ENCODE measurements at places on chromosomes 11 and 22.

GRCh38 chr22:26477341-26477731, 6.2 kb downstream of the HPS4 start:
- no peak for DNase-seq

DNA sequence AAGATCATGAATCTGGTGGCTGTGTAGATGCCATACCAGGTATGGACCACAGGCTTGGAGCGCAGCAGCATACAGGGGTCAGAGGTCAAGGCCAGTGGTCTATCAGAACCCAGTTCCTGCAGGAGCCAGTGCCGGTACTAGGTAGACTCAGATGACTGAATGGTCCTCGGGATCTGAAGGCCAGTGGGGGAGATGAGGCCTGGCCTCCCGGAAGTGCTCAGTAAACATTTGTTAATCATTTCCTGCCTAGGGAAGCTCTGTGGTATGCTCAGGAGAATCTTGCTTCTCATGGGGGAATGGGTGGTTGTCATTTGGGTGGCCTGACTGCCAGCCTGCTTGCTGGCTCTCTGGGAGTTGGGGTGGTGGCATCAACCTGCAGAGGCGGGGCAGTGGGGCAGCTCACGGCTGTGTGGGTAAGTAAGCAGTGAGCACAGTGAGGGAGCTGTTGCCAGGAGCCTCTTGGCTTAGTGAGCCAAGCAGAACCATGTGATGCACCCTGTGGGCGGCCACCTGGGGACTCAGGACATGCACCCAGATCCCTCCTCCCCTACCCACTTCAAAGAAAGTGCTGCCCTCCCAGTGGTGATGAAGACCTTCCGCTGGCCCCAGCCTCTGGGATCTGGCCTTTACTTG, 33.0 kb downstream of the PTPRJ start:
- DNase-seq: no peak

GRCh38 chr11:121250843-121251242, 41.7 kb upstream of the SC5D start:
- DNase-seq: no peak

DNA sequence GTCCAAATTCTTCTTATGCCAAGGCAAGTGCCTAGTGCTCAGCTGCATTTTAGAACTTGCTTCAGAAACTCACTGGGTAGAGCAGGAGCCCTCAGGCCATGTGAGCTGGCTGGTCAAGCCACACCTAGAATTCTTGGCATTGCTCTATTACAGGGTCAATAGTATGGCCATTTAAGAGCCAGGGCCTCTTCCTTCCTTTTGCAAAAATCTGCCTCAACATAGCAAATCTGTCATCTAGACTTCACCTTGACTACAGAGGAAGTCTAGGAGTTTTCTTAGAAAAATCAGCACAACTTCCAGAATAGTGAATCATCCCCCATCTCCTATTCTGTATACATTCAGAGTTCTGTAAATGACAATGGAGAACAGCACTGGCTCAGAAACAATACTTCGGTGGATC, 112.0 kb upstream of the TTC12 start:
- DNase-seq: no peak

DNA sequence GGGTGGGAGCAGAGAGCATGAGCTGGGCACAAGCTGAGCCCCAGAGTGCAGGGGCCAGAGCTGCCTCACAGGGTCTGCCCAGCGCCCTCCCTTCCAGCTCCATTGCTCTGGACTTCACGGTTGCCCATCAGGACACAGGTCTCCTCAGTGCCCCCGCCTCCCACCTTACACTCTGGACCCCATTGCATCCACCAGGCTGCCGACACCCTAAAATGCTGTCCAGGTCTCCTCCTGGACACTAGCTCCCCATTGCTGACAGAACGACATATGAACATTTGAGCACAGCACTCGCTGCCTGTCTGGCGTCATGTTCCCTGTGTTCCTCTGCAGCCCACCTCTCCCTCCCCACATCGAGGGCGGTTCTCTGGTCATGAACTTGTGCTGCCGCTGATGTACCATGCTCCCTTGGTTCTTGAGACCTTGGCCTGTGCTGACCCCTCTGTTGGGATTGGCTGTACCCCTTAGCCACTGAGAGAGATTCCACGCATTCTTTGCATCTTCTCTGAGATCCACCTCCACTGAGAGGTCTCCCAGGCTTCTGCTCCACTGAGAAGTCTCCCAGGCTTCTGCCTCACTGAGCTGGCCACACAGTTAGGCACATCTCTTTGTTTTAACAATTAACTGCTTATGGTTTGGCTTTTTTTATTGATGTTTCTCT, 34.2 kb upstream of the NECTIN1 start:
- no peak for DNase-seq

DNA sequence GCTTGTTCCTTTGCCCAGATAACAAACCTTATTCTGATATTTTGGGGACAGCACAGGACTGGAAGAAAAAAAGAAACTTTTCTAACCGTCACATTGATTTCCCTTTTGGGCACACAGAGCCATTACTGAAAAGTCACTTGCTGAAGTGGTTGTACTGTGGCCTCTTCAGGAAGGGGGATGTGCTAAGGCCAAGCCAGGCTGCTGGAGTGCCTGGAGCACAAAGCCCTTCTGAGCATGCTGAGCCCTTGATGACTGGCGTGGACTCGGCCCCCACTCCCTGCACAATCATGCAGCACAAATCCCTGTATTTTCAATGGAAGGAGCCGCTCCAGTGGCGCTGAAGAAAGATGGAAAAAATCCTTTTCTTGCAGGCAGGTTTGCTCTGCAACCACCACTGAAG, 164.2 kb downstream of the NTM start:
- no peak for DNase-seq

- DNase-seq: no peak
Measured at GRCh38 chr11:45450189-45450588, 164.0 kb upstream of the SYT13 start.

DNA sequence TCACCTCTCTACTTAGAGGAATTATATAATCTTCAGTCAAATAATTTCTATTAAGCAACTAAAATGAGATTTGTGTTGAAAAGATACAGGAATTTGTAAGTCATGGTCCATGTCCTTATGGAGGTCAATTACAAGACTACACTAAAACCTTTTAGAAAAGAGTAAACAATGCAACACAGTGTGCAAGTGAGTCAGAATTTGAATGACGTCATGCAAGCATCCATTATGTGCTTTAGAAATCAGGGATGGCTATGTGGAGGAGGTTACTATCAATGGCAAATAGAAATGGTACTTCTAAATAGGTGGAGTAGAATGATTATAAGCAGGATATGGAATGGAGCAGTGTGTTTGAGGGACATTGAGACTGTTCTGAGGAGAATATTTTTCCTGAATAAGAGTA, 16.6 kb downstream of the OR10D3 start:
- DNase-seq: no peak

DNA sequence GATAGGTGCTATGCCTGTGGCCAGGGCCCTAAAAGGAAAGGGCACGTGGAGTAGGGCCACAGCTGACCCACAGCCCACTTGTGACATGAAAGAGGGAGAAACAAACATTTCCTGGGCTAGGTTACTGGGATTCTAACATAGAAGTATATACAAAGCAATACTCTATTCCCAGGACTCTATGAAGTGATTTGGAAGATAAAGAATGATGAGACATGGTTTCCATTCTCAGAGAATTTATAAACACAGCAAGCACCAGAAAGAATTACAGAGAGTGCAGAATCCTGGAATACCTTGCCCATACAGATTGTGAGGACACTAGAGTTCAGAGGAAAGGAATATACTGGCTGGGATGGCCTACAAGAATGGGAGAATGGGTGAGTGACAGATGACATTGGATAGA, 86.4 kb downstream of the KIRREL3 start:
- DNase-seq: no peak

DNA sequence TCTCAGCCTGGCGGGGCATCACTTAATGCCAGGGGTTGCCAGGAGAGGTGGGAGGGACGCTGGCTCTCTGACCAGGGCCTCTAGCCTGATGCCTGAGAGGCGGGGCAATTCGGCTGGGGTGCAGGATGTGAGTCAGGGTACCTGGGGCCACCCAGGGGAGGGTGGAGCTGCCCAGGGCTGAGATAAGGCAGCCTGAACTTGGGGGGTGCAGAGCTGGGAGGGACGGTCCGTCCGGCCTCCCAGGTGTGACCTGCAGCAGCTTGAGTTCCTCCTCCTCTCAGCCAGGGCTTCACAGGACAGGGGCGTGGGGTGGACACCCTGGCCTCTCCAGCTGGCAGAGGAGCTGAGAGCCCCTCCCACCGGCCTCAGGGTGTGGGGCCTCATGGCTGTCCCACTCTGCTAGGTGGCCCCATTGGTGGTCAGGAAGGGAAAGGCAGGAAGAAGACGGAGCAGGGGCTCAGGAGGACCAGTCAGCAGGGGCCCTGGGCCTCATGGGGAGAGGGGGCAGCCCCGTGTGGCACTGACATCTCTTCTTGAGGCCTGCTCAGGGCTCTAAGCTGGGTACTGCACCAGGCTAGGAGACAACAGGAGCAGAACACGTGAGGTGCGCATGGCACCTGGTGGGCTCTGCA, 942 bp upstream of the RPS6KA4 start:
- DNase-seq: no peak

DNA sequence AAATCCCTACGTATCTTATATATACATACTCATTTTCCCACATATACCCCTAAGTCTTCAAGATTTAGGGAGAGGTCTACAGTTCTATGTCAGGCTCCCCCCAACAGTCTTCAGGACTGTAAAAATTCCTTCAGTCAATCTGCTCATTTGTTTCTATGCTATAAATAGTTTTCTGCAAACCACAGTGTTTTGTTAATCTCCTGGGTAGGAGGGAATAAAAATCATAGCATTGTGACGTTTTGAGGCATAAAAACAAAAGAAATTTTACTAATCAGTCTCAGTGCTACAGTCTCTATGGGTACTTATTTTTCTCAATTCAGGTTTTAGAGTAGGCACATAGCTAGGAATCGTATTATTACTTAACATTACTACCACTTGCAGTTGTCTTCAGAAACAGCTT, 552.8 kb upstream of the LRRC4C start:
- no peak for DNase-seq

DNA sequence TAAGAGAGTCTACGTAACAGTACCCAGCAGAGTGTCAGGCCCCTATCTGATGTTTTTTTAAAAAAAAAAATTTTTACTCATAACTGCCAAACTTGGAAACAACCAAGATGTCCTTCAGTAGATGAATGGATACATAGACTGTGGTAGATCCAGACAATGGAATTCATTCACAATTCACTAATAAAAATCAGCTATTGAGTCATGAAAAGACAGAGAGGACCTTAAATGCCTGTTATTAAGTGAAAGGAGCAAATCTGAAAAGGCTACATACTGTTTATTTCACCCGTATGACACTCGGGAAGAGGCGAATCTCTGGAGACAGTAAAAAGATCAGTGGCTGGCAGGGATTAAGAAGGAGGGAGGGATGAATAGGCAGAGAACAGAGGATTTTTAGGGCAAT, 541.4 kb upstream of the TENM4 start:
- no peak for DNase-seq

DNA sequence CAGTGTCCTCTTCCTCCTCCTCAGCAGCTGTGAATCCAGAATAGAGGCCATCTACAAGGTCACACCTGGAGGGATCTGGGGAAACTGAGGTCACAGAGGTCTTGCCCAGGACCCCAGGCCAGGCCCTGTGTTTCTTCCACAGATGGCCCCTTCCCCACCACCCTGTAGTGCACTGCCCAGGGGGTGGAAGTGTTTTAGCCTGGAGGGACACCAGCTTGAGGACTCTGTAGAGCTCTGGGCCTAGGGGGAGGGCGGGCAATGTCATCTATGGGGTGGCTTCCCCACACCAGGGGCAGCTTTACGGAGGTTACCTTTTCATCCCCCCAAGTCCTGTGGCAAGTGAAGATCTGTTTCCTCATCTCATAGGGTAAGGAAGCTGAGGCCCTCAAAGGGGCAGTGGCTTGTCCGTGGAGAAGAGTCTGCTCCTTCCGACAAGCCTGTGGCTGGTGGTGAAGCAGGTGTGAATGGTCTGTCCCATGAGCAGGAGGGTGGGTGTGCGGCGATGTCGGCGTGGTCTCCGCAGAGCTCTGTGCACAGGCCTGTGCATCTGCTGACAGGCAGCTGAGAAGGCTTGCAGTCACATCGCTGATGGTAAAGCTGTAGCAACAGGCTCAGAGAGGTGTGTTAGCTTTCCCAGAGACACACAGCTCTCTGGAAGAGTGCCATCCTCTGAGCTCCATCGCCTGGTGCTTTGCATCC, 74.1 kb upstream of the WNT7B start:
- DNase-seq: no peak

- no peak for DNase-seq
Measured at GRCh38 chr11:32916361-32916760, 23.8 kb downstream of the QSER1 start.

GRCh38 chr22:32248276-32248675, 6.9 kb downstream of the SLC5A4 start:
- no peak for DNase-seq

GRCh38 chr22:25069426-25069757, 116.9 kb downstream of the KIAA1671 start:
- no peak for DNase-seq

DNA sequence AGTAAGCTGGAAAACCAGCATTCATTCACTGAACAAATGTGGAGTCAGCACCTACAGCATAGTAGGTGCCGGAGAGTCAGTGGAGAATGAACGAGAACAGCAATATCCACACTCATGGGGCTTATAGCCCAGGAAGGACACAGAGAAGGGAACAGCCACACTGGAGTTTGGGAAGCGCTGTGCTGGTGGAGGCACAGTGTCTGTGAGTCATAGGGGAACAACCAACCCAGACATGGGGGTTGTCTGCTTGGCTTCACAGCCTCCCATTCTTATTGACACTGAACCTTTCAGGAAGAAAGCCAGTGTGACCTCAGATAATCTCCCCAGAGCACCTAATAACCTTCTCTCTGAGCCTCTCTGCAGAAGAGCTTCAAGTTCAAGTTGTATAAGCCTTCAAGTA, 56.6 kb upstream of the UBASH3B start:
- no peak for DNase-seq

GRCh38 chr22:29306175-29306834, at the start of gene GAS2L1:
GAS2L1 (plus strand) TSS chr22:29306650; CDS start chr22:29308106, 1,456 bp downstream.
- no peak for DNase-seq

- DNase-seq: no peak
Measured at GRCh38 chr11:19920982-19921381, 208.3 kb downstream of the NAV2 start.

DNA sequence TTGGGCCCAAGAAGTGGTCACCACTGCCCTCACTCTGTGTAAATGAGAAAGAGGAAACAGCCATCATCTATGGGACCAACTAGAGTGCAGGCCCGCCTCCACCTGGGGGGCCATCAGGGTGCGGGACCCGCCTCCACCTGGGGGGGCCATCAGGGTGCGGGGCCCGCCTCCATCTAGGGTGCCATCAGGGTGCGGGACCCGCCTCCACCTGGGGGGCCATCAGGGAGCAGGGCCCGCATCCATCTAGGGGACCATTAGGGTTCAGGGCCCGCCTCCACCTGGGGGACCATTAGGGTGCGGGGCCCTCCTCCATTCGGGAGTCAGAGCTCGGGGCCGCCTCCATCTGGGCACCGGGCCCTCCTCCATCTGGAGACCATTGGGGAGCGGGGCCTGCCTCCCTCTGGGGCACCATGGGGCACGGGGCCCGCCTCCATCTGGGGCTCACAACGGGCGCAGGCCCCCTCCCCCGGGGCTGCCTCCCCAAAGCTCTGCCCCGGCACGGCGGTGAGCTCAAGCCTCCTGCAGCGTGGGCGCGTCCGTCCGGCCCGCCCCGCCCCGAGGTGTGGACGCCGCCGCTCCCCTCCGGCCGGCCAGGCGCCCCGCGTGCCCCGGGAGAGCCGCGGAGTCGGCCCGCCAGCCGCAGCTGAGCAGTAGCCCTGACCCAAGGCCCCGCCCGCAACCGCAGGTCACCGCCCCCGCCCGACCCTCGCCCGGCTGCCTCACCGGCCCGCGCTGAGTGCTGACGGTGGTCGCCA, 512 bp downstream of the TOLLIP start:
- DNase-seq: no peak

- no peak for DNase-seq
Measured at GRCh38 chr11:77515063-77515462, 41.2 kb upstream of the PAK1 start.

- no peak for DNase-seq
Measured at GRCh38 chr11:17747131-17747955, 12.8 kb downstream of the KCNC1 start.

Data from stimulated activated CD4-positive, alpha-beta T cell treated with anti-CD3 and anti-CD28 coated beads, Interleukin-1b, Interleukin-23, amount 100 ng/mL, for 1 hour (primary cell).